ENCODE measurements at places on chromosomes 2 and 18.

DNA sequence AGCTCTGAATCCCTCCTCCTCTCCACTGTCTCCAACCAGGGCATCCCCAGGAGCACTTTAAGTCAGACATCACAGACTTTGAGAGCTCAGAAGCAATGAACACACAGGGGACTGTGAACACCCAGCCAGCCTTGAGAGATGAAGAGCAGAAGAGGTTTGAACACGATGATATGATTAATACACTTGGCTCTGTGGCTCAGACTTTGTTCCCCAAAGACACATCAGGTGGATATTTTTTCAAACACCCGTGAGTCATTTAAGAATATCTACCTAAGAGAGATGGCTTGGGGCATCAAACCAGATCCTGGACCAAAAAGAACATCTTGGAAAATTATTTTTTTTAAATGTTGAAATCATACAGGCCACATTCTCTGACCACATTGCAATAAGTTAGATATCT is 134.9 kb upstream of the OTOS start:
- no peak for DNase-seq

DNA sequence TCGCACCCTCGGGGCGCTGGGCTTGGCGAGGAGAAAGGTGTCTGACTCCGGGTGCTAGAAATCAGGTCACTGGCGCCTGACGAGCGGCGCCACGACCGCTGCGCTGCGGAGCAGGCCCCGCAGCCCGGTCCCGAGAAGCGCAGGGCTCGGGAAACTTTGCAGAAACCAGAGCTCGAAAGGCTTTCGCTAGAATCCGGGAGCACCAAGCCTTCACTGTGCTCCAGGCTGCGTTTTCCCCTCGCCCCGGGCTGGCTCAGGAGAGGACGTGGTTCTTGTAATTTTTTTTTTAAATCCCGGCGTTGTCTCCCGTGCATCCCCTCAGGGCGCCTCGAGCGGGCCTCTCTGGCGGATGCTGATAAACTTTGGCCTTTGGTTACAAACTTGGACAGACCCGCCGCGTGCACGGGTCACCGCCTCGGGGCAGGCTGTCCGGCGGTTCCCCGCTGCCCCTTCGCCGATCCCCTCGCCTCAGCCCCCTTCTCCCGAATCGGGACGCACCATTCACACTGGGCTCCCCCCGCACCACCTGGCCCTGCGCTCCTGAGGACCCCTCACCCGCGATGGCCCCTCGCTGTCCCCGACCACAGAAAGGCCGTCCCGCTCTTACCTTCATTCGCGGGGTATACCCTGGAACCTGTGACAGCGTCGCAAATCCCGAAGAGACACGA is 419 bp downstream of the EPHA4 start:
- DNase-seq: peak; percentile 50

GRCh38 chr18:76471593-76471992 is 23.4 kb downstream of the ZNF516 start:
- DNase-seq: no peak

GRCh38 chr2:27209621-27210401 is 2.0 kb upstream of the ATRAID start:
- no peak for DNase-seq

DNA sequence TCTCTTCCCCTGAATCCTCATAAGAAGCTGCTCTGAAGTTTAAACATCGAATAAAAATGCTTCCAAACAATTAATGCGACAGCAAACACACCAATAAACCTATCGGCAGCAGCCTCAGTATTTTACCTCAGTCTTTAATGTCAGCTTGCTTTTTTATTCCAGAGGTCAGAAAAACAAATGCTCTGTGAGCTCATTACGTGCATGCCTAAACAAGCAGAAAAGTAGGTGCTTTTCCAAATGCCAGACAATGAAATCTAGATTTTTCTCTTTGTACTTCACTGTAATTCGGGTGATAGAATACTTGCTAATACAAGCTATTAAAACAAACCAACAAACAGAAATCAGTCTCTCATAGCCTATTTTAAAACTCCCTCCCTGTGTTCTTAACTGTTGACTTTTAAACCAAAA is 381.5 kb downstream of the NRXN1 start:
- DNase-seq: no peak

DNA sequence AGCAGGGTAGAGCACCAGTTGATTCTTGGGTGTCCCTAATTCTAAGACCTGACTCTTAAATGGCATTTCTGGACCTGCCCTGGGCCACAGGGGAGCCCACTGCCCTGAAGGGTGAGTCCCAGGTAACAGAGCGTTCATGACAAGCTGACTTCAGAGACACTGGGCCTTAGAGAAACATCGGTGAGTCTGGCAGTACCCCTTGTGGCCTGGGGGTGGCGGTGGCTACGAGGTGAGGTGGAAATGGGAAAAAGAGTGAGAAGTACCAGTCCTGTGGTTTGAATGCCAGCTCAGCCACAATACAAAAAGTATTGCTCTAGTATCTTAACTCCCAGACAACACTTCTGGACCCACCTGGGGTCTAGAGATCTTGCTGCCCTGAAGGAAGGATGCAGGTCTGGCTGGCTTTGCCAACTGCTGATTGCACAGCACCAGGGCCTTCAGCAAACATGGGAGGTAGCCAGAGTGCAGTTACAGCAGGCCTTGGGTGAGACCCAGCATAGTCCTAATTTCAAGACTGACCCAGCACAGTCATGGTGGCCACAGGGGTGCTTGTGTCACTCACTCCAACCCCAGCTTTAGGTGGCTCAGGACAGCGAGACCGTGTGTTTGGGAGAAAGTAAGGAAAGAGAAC is 44.5 kb downstream of the USP34 start:
- DNase-seq: peak; percentile 58

DNA sequence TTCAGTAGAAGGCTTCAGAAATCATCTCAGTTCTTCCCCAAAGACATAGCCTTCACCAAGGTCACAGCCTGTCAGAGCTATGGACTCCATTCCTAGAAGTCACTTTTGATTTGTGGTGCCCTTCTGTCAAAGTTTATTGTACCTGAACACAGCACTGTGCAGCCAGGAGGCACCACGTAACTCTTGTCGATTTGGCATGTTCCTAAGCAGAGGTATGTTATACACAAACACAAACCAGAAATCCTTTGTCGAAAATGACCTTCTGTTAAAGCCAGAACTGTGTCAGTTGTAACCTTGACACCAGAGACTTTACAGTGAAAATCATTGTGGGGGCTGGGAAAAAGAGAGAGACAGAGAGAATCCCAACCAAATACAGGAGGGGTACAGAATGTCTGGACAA is 62.6 kb upstream of the SGPP2 start:
- DNase-seq: no peak

DNA sequence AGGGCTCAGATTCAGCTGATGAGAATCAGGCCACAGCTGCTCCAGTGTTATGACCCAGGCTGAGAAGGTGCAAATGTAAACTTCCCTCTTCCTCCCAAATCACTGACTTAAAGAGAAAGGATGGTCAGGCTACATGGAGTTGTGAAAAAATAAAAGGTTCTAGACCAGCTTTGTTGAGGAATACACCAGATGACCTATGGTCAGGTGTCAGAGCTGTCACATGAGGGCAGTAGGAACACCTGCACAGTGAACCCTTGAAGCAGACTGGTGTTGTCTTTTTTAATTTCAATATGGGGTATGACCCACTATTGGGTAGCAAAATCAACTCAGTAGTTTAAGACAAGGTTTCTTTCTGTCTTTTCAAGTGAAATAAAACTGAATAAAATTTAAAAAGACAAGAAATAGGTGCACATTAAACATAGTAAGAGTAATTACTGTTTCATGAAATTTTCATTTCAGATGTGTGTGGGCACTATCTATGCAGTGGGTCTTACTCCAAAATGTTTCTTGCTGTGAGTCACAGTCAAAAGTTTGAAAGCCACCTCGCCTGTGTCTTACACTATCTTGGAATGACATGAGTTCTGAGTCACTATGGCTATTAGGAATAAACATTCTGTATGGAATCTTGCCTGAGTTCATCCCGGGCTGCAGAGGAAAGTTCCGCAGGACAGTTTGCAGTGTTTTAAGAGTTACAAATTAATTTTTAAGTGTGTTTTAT is 83.6 kb downstream of the ACVR1 start:
- DNase-seq: no peak

GRCh38 chr2:18247282-18248110 is 313.0 kb downstream of the RDH14 start:
- DNase-seq: no peak

GRCh38 chr2:97774425-97774824 is 61.0 kb downstream of the ZAP70 start:
- peak; percentile 56 for DNase-seq

- no peak for DNase-seq
Measured at GRCh38 chr2:60961457-60961856, 56.1 kb upstream of the PEX13 start.

- DNase-seq: no peak
Measured at GRCh38 chr2:207748993-207749392, 20.7 kb downstream of the FZD5 start.

- DNase-seq: peak; percentile 5
Measured at GRCh38 chr2:98899041-98899702, 36.9 kb downstream of the CRACDL start.

DNA sequence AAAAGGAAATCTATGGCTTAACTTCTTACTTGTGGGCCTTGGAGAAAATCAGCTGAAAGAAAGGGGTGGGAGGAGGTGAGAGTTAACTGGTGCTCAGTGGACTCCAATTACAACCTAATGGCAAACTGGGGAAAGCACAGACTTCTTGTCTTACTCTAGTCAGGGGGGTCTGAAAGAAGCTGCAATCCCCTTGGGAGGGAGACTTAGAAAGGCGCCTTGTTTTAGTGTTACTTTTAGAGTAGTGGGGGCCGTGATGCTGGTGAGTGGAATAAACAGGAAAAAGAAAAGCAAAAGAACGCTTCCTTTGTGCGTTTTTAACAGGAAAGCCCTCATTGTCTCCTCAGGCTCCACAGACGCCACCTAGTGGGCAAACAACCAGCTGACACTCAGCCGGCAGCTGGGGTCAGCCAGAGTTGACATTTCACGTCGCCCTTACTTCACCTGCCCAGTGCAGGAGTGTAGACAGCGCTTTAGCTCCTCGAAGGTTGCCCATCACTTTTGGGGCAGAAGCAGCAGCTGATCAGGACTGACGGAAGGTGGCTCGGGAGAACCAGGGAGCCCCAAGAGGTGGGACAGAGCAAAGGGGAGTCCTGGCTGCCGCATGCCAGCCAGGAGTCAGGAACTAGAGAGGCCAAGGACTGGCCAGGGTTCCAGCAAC is 55.9 kb upstream of the GORASP2 start:
- peak; percentile 83 for DNase-seq

- DNase-seq: no peak
Measured at GRCh38 chr2:109453371-109453995, 160.3 kb downstream of the SEPTIN10 start.

- no peak for DNase-seq
Measured at GRCh38 chr2:119051263-119051662, 107.3 kb downstream of the C1QL2 start.

GRCh38 chr2:68743531-68743930 is 8.9 kb downstream of the ARHGAP25 start:
- no peak for DNase-seq

GRCh38 chr2:48346124-48346536 is 183.8 kb upstream of the STON1 start:
- no peak for DNase-seq

All from D341Med (cell line).